Stimulated activated CD4-positive, alpha-beta T cell treated with anti-CD3 and anti-CD28 coated beads, TNF-alpha, amount 100 ng/mL, for 24 hours (primary cell): ENCODE measurements at places on chromosomes 12 and 14.
A peak's percentile ranks its signal among the peaks of the same experiment; 100 is the strongest.

- no peak for DNase-seq
Observed at GRCh38 chr12:6030081-6030480, 85.0 kb upstream of the ANO2 start.

- no peak for DNase-seq
Observed at GRCh38 chr12:40681148-40681547, 11.1 kb upstream of the CNTN1 start.

- DNase-seq = peak; percentile 23
Observed at GRCh38 chr12:116959845-116960514, 49.2 kb downstream of the FBXW8 start.

- no peak for DNase-seq
Observed at GRCh38 chr14:68777644-68778043, 15.2 kb downstream of the ZFP36L1 start.

- DNase-seq = no peak
Observed at GRCh38 chr14:56414236-56414635, 165.4 kb upstream of the TMEM260 start.

GRCh38 chr12:85747941-85748495 is 88.2 kb downstream of the RASSF9 start:
- no peak for DNase-seq

DNA sequence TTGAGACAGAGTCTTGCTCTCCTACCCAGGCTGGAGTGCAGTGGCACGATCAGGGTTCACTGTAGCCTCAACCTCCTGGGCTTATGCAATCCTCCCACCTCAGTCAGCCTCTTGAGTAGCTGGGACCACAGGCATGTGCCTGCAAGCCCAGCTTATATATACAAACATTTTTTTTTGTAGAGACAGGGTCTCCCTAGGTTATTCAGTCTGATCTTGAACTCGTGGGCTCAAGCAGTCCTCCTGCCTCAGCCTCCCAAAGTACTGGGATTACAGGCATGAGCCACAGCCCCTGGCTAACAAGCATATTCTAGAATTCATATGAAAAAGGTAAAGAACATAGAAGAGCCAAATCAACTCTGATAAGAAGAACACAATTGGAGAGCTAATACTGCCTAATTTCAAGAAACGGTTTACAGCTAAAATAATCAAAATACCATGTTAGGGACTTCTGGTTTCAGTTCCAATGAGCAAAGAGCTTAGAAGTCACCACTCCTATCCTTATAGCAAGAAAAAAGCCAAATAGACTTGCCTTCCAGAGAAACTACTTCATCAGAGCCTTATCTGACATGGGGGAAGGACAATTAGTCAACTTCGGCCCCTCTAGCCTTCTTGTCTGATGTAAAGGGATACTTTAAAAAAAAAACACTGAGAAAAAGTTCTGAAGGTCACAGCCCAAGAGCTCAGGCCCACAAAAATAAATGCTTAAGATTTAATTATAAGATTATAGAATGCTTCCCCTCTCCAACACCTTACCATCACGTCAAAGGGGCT is 37.6 kb downstream of the TMEM116 start:
- DNase-seq = no peak

GRCh38 chr12:5881666-5882065 is 63.4 kb downstream of the ANO2 start:
- DNase-seq = no peak

DNA sequence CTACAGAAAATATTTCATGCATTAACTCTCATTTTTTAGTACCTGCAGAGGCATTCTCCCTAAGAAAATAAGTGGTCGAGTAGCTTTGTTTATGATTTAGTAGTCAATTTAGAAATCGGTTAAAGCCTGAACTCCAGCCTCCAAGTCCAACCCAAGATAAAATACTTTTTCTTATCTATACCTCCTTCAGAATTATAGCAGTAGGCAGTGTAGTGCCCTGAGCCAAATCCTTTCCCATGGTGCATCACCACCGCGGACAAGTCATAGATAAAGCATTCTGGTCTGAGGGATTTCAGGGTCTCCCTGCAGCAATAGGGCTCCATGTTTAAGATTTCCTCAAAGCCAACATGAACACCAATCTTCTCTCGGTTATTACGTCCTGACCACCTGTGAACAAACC is 30.5 kb downstream of the USP44 start:
- no peak for DNase-seq

- no peak for DNase-seq
Observed at GRCh38 chr12:76706761-76707160, 57.2 kb upstream of the ZDHHC17 start.

DNA sequence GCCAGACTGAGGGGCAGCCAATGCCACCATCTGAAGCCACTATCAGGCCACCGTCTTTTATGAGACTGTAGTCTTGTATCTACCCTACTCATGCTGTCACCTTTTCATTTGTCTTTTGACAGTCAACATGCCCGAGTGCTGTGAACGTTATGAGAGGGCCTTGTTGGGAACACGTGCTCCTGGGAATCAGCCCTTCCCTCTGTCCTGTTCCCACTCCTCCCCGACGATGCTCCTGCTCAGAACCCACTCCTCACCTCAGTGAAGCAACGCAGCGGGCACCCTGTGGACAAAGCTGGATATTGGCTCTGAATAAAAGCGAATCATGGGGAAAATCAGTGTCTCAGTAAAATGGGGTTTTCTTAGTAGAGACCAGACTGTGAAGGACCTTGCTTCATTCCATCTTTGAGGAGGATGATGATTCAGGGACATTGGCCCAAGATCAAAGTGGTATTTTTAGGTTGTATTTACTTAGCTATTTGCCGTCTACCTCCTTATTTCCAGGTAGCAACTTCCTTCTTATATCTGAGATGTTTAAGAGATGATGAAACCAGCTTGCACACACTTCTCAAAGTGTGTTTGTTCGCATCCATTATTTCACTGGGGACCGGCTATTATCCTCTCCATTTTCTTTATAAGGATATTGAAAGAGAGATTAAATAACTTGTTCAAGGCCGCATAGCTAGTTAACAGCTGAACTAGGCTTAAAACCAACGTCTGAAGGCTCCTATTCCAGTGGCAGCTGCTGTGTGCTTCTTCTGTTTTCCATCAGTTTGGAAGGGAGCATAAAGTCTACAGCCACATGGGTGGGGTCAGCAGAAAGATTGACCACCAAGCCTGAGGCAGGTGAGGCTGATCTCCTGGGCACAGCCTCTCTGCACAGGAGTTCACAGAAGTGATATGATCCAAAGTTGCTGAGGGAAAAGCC is 43.9 kb upstream of the CTDSP2 start:
- DNase-seq = no peak

DNA sequence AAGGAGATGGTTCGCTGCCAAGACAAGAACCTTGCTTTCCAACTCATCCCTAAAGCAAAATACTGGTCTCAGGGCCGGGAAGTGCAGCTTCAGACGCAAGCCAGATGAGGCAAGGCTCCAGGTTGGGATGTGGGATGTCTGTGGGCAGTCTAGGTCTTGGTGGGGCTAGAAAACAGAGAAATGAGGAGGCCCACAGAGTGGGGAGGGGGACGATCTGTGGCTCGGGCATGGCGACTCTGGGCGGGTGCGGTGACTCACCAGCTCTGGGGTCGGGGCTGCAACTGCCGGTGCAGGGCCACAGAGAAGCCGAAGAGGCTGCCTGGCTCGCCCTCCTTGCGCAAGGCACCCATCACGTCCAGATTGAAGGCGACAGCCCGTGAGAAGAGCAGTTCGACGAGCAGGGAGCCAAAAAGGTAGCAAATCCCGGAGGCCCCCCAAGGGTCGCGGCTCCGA is 459 bp downstream of the ITGA7 start:
- no peak for DNase-seq

DNA sequence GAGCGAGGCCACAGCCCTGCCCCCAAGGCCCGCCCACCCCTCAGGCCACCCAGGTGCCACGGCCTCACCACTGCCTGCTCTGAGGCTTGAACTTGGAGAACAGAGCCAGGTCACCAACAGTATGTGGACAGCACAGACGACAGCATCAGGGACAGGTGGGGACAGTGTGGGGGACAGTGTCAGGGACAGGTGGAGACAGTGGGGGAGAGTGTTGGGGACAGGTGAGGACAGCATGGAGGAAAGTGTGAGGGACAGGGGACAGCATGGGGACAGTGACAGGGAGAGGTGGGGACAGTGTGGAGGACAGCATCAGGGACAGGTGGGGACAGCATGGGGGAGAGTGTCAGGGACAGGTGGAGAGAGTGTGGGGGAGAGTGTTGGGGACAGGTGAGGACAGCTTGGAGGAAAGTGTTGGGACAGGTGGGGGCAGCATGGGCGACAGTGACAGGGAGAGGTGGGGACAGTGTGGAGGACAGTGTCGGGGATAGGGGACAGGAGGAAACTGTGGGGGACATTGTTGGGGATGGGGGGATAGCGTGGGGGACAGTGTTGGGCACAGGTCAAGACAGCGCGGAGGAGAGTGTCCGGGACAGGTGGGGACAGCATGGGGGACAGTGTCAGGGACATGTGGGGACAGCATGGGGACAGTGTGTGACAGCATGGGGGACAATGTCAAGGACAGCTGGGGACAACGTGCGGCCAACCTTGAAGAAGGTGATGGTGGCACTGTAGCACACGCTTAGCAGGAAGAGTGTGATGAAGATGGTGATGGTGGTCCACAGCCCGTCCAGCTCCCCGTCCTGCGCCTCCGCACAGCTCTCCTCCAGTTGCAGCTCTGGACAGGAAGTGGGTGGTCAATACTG is 114.9 kb downstream of the TMEM121 start:
- no peak for DNase-seq

- no peak for DNase-seq
Observed at GRCh38 chr12:106066051-106066705, 72.6 kb downstream of the NUAK1 start.

DNA sequence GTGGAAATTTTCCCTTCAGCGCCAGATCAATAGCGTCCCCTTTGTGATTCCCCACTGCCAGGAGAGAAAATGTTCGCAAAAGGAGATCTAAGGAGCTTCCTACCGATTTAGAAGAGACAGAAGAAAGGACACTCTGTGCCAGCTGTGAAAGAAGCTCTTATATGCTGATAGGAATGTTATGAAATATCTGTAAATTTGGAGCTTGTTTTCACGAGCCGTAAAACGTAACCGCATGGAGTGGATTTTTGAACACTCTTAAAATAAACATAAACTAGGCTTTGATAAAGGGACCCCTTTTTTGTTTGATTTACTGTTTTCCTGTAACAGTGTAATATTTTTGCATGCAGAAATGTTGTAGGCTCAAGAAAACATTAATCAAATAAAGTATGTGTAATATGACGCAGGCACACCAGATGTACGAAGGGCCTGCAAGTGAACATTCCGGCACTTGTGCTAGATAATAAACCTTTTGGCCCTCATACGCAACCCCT is 346.8 kb downstream of the ETNK1 start:
- DNase-seq = no peak

GRCh38 chr14:63544591-63545299 is 1.6 kb upstream of the PPP2R5E start:
- no peak for DNase-seq

DNA sequence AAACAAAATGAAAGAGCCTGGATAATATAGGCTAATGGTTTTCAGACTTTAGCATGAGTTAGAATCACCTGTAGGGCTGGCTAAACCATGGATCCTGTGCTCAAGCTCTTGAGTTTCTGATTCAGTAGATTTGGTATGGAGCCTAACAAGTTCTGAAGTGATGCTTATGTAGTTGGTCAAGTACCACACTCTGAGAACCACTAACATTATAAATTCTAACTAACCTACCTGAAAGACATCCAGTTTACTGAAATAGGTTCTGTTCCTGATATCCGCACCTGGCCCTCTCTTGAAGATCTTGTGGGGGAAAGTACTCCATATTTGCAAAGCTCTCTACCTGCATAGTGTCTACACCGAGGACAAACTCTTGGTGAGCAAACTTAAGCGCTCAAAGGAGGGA is 59.4 kb upstream of the VSX2 start:
- no peak for DNase-seq

- no peak for DNase-seq
Observed at GRCh38 chr12:15601210-15601800, 187.9 kb downstream of the EPS8 start.

DNA sequence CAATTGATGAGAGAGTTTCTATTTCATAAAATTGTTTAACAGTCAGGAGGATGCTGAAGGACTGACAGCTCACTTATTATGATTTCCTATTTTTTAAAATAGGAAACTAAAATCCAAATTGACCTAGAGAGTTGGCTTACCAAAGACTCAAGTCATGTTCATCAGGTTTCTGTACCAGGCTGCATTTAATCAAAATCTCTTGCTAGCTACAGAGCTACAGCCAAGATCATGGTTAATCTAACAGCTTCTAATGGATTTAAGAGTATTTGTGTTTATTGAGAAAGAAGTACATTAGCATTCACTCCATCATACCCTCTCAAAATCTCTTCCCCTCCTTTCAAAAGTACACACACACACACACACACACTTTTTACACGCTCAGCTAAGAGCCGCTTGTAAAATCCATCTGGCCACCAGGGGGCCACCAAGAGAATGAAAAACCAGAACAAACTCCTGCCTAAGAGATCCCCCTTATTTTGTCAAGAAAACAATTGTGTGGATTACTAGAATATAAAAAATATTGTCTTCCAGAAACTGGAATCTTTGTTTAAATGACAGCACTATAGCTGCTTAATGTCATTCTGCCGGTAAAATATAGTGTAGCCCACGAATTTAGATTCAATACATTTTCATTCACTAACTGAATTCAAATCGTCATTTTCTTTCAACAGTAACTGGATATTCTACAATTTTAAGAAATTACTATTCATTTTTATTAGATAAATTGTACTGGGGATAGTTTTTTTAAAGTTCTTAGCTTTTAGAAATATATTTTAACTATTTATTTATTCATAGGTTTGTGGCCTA is 334.0 kb downstream of the BTG1 start:
- DNase-seq = peak; percentile 57

DNA sequence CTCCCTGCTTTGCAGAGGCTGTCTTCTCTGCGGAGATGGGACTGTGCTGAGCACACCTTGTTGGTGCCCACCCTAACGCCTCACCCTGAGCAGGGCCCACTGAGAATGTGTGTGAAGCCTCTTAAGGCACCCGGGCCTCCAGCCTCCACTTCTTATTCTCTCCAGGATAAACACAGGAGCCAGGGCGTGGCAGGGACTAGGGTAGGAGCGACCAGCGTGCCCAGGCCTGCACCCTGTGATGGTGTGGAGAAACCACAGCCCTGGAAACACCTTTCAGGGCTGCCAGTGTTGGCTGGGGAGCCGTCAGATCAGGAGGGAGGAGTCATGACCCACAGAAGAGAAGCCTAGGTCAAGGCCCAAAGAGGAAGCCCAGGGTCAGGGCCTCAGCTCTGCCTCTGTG is 41.3 kb downstream of the VDR start:
- no peak for DNase-seq
